ENCODE measurements at places on chromosomes 16 and 17.
A peak's percentile ranks its signal among the peaks of the same experiment; 100 is the strongest.

- peak; percentile 37 for DNase-seq
Measured at GRCh38 chr17:17546399-17547185, 44.9 kb downstream of the PEMT start.

DNA sequence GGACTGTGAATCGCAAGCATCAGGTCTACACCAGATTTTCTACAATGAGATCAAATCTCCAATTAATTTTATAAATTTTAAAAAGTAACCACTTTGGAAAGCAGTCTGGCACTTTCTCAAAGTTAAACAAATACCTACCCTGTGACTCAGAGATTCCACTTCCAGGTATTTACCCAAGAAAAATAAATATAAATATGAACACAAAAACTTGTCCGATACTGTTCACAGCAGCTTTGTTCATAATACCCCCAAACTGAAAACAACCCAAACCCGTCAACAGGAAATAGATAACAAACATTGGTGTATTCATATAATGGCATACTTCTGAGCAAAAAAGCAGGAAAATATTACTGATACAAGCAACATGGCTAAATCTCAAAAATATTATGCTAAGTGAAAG, 12.1 kb downstream of the ZDHHC7 start:
- no peak for DNase-seq

DNA sequence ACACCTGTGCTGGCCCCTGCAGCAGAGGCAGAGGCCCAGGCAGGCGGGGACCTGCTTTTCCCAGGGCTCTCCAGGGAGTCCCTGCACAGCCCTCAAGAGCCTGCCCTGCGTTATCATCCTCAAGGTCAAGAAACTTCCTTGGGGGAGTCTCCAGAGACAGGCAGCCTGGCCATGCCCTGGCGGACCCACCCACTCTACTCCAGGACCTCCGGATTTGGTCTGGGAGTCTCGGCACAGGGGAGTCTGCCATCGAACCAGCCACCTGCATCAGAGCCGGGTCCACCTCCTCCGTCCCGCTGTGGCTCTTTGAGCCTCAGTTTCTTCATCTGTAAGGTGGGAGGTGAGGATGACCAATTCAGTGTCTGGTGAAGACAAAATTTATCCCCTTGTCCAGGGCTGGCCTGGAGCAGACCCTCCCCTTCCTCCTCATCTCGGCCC, 75.3 kb upstream of the TNRC6C start:
- no peak for DNase-seq

GRCh38 chr16:28140788-28141618, 70.8 kb downstream of the XPO6 start:
- DNase-seq: no peak

DNA sequence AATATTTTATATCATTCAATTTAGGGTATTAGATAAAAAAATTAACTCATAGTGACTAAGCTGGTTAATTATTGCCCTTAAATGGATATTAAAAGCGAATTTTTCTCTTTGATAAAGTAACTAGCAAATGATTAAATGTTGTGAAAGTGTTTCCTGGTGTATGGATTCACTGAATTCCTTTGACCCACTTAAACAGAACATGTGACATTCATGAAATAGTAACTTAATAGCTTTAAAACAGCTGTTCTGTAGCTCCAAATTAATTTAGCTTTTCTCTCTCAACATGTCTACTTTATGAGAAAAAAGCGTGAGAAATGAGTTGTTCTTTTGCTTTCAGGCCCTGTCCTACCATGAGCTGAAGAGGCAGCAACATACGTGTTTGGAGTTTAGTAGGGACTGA, 36.4 kb upstream of the APPBP2 start:
- no peak for DNase-seq

DNA sequence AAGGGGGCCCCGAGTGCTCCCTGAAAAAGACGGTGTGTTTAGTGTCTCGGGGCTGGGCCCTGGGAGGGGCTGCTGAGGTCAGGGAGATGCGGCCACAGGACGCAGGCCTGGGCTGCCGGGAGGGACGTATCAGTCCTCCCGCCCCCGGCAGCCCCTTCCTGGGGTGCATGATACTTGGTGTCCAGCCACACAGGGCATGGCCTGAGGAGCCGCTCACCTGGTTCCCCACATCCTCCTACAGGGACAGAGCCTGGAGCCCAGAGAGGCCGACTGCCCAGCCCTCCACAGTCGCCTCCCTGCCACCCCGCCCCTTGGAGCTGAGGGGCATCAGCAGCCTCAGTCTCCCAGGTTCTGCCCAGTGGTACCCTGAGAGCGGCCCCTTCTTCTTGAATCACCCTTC, 12.0 kb upstream of the DEF8 start:
- no peak for DNase-seq

DNA sequence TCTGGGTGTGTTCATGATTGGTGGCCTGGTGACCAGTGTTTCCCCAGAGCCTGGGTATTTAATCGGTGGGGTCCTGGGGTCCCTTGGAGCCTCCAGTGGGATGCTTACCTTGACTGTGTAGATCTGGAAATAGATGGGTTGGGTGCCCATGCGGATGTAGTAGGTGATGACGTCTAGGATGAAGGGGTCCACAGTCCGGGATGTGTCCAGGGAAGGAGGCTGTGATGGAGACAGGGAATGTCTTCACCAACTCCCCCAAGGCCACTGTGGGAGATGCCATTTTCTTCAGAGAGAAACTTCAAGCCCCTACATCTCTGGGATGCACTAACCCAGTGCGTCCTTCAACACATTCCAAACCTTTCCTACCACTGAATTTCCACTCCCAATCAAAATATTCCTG, 24.1 kb upstream of the MFSD6L start:
- DNase-seq: no peak

Data from cerebellar cortex (tissue), 1 donor.